Cardiac fibroblast (primary cell): ENCODE measurements at places on chromosomes 11 and 22.

DNA sequence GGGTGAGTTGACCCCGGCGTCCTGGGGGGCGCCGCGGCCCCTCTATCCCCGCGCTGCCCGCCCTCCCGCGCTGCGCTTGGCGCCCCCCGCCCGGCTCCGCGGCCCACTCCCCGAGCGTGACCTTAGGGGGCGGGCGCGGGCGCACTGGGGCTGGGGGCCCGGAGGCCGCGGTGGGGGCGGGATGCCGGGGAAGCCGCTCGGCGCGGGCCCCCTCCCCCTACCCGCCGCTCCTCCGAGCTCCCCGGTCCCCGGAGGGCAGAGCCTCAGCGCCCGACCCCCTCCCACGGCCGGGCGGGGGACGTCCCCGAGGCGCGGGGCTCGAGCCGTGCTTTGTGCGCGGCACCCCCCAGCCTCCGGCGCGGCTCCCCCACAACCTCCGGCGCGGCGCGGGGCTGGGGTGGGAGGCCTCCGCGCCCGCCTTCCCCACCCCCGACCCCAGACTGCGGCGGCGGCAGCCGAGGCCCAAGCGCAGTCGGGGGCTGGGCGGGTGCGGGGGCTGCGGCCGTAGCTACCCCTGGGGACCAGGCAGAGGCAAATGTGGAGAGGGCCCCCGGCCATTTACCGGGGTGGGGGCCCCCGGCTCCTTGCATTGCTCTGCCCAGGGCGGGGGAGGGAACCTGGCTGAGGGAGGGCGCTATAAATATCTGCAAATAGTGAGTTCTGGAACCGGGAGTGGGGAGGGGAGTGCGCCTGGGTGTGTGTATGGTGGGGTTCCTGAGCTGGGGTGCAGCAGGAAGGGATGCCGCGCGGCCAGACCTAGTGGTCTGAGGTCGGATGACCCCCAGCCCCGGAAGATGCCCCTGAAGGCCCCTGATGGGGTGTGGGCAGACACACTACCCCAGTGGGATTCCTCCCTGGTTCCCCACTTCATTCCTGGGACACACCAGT, 988 bp downstream of the MGAT3 start:
- no peak for DNase-seq

GRCh38 chr11:62542111-62542745, 4.4 kb downstream of the AHNAK start:
- DNase-seq: no peak

DNA sequence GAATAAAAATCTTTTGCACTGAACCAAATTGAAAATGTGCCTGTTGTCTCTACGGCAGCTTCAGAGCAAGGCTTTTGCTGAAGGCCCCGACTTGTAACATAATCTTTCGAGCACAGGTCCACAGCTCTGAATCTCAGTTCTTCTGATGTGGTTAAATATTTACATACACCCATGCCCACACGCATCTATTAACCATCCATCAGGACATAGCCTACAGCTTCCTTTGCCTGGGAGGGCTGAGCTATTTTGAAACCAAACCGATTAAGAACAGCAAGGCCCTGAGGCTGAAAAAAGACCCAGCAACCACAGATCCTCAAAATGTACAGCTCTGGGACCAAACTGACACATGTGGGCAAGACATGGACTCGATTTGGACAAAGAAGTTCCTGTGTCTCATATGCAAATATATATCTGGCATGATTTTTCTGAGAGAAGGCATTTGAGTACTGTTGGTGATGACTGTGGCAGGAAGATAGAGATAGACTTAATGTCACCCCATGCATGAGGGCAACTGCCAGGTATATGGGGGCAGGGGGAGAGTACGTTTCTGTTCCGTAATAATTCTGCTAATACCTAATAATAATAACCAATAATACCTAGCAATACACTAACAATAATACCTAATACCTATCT, 322.7 kb upstream of the PLET1 start:
- no peak for DNase-seq

DNA sequence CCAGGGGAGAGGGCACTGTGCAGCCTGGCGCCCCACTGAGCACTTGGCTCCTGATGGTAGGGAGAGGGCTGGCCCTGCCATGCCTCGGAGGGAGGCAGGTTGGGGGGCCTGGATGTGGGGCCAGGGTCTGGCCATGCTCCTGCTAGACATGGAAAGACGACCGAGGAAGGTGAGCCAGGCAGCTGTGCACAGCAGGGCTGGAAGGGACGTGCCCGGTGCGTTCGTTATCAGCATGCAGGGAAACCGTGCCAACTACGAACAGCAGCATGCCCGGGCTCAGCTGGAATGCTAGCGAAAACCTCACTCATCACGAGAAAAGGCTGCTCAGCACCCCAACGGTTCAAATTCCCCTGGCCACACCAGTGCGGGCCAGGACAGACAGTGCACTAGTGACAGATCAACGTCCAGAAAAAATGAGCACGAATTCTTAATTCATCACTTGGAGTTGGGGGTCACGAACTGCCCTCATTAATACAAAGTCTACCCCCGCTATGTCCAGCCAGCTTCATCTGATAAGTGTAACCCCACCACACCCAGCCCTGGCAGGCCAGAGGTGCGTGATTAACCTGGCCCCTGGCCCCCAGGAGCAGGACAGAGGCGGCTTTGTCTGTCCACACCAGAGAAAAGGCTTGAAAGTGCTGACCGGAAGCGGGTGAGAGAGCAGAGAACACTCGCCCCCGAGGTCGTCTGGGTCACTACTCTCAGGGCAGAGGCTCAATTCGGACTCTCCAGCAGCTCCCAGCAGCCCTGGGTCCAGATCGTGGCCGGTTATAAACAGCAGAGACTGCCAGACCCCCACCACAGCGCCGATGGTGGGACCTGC, 84.2 kb downstream of the CELSR1 start:
- no peak for DNase-seq

- DNase-seq: no peak
These were observed 126.5 kb upstream of the ARHGAP42 start for GRCh38 chr11:100560606-100561005.

DNA sequence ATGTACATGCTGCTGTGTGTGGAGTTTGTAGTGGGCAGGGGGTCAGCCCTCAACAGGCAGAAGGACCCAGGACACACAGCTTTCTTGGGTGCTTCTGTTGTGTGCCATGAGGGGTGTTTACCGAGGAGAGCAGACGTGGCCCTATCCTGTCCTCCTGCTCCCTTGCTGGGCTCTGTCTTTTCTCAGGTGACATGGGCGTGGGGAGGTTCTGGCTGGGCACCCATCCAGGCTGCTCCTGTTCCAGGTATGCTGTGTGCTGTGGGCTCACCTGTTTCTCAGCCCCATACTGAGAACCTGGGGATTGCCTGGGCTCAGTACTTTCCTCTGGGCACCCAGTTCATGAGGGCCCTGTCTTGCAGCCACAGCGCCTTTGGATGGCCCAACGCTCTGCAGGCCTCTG, 23.3 kb downstream of the MICALL1 start:
- no peak for DNase-seq

- no peak for DNase-seq
These were observed 4.7 kb downstream of the GNAZ start for GRCh38 chr22:23075050-23075449.

GRCh38 chr11:118370774-118371173, 11.4 kb downstream of the UBE4A start:
- DNase-seq: no peak

DNA sequence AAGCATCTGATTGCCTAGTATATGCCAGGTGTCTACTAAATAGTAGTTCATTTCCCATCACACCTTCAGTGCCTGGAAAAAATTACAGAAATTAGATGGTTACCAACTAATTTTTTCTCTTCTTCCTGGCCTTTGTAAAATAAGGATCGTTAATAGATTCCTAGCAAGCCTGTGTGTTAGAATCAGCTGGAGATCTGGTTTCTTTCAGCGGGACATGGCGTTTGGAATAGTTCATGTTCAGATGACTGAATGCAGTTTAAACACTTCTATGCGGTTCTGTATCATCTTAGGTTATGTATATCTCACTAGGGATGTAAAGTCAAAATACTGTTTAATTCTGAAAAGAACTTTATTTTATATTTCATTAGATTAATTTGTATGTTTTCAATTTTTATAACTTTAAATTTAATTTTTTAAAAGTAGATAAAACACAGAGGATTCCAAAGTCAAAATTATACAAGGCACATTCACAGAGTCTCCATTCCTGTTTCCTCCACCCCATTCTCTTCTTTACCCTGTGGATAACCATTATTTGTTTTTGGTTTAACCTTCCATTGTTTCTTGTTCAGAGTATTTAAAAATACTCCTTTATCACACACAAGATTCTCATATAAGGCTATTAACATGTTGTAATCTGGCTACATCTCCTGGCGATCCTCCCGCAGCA, 132.8 kb downstream of the ATXN10 start:
- peak; percentile 15 for DNase-seq

GRCh38 chr11:30453705-30454104, 130.8 kb downstream of the ARL14EP start:
- no peak for DNase-seq

DNA sequence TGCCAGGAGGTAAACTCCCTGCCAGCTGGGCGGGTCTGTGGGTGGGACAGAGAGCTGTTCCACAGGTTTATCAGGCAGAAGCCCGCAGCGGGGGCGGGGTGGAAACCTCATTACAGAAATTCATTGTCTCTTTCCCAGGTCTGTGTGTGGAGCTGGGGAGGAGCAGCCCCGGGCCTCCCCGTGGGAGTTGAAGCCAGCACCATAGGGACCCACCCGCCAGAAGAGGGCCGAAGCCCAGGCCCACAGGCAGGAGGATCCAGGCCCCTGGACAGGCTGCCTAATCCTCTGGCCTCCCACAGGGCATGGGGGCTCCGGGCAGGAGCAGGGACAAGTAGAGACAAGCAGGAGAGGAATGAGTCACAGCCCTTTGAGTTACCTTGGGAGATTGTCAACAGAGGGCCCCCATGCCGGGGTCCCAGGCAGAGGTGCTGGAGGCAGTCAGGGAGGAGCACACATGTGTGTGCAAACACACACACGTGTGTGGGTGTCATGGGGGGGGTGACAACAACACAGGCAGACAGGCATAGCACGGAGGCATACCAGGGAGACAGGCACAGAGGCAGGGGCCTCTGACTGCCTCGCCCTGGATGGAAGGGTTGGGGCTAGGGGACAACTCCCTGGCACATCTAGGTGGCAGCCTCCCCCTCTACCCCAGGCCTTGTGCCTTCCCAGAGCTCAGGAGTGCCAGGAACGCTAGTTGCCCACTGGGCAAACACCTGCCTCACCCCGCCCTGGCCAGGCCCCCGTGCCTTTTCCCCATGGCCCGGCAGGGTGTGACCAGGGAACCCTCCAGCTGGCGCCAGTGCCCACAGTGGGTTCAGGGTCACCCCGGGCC, 1.4 kb downstream of the CDC42BPG start:
- no peak for DNase-seq

DNA sequence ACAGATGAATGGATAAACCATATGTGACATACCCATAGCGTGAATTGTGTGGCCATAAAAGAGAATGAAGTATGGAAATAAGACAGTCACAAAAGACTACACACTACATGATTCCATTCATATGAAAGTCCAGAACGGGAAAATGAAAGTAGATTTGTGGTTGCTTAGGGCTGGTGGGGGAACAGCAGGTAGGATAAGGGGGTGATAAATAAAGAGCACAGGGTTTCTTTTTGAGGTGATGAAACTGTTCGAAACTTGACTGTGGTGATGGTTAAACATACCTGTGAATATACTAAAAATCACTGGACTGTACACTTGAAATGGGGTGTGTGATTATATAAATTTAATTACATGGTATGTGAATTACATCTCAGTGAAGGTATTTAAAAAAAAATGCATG, 16.9 kb downstream of the TMEM123 start:
- no peak for DNase-seq

DNA sequence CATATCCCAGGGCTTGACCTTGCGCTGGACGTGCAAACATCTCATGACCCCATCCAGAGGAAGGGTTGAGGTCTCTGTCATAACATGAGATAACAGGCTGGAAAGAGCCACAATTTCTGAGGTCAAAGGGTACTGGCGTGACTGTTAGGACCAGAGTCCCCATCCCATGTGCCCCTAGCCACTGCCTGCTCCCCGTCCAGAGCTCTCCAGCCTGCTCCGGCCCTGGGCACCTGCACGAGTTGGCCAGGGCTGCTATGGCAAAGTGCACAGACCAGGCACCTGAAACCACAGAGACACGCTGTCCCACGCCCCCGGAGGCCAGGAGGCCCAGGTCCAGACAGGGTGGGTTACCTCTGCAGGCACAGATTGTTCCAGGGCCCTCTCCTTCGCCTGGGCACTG, 58.9 kb downstream of the SHANK2 start:
- DNase-seq: no peak

- DNase-seq: peak; percentile 43
These were observed 534.8 kb downstream of the INSC start for GRCh38 chr11:15649371-15650104.

- DNase-seq: no peak
These were observed 573.4 kb upstream of the RAG2 start for GRCh38 chr11:37171451-37171850.

DNA sequence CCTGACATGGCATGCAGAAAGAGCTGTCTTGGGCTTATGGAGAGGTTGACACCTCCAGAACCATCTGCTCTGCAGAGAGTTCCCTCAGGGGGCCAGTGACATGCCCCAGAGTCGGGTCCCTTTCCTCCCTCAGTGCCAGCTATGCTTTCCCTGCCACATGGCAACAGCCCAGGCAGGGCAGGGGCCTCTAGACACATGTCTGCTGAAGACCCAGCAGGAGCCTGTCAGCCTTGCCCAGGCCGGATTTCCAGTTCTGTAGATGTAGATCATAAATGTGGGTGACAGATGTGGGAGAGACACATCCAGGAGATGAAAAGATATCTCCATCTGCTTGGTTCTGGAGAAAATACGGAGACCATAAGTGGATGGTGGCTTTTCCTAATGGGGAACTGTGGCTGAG, 25.5 kb downstream of the NAV2 start:
- no peak for DNase-seq

DNA sequence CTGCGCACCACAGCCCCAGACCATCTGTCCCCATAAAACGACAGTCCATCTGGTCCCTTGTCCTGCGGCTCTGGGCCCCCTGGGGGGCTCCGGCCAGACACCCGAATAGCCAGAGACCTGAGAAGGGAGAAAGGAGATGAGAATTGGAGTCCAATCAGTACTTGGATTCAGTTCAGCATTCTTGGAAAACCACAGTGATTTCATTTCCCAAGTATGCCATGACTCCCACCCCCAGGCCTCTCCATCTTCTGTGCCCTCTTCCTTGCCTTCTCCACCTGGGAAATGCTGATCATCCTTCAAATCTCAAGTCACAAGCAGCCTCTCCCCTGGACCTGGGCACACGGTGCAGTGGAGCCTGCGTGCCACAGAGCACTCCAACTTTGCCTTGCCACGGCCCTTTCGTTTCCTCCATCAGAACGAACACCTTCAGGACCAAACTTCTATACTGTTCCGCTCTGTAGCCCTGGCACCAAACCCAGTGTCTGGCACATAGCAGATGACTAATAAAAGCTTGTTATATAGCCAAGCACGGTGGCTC, 10.9 kb upstream of the MFNG start:
- peak; percentile 88 for DNase-seq

GRCh38 chr11:95659088-95659487, 130.5 kb downstream of the FAM76B start:
- DNase-seq: no peak

DNA sequence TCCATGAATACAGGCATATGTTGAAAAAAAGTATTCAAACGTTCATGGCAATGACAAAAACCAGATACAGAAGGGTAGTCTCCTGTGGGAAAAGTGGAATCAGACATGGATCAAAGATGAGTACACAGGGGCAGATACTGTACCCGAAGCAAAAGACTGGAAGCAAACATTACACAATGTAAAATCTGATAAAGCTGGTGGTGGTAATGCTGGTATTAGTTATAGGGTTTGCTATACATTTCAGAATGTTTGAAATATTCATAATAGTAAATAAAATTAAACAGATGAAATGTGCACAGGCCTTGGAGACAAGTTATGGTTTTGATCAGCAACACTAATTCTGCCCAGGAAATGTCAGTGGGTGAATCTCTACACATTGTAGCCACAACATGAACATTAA, 607.6 kb downstream of the SOX6 start:
- no peak for DNase-seq
